Activated naive CD4-positive, alpha-beta T cell treated with anti-CD3 and anti-CD28 coated beads, Interleukin-2, amount 50 U/mL, for 72 hours (primary cell): ENCODE measurements at places on chromosomes 1 and 21.

DNA sequence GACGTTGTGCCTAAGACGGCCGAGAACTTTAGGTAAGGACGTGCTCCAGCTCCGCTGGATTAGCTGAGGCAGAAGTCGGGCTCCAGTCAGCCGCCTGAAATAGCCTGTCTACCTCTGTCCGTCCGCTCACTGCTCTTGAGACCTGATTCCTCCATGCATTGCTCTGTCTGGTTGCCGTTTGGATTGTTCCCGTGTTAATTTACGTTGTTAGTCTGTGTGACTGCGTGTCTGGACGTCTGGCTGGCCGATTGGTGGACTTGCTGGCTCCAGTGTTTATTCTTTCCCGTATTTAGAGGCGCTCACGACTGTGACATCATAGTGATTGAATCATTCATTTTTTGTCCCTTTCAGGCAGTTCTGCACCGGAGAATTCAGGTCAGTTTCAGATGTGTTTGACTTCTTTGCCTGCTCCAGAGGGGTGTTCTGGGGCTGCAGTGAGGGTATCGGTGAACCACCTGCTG is 684 bp downstream of the PPIH start:
- no peak for DNase-seq

GRCh38 chr1:117795190-117795589 is 134.2 kb downstream of the GDAP2 start:
- DNase-seq, result no peak

DNA sequence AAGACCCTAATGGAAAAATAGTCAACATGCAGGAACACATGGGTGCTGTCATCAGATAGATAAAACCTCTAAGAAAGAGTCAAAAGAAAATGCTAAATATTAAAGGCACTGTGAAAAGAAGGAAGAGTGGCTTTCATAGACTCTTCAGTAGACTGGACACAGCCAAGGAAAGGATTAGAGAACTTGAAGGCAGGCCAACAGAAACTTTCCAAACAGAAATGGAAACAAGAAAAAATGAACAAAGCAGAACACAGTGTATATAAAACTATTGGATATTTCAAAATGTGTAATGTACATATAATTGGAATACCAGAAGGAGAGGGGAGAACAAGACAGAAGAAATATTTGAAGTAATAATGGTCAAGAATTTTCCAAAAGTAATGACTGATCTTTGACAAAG is 431.9 kb downstream of the MATN1 start:
- DNase-seq, result no peak

DNA sequence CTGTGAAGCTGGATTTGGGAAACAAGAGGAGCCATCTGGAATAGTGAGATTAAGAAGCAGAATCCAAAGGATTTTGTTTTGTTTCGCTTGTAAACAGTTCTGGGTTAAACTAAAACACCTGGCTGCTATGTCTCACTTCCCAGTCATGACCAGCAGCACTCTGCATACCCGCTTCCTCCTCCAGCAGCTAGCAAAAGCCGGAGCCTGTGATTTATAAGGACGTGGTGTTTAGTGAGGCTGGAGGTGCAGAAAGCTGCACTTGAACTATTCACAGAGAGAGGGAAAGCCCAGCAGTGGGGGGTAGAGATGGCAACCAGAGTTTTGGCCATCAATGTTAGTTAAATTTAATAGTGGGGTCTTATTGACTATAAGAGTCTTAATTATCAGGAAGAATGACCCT is 240.2 kb downstream of the AJAP1 start:
- DNase-seq, result no peak

GRCh38 chr1:71930511-71930910 is 351.8 kb downstream of the NEGR1 start:
- DNase-seq, result no peak

GRCh38 chr1:156717351-156717750 is 10.9 kb upstream of the METTL25B start:
- DNase-seq, result no peak

GRCh38 chr1:230393722-230394121 is 32.4 kb downstream of the PGBD5 start:
- DNase-seq, result no peak

DNA sequence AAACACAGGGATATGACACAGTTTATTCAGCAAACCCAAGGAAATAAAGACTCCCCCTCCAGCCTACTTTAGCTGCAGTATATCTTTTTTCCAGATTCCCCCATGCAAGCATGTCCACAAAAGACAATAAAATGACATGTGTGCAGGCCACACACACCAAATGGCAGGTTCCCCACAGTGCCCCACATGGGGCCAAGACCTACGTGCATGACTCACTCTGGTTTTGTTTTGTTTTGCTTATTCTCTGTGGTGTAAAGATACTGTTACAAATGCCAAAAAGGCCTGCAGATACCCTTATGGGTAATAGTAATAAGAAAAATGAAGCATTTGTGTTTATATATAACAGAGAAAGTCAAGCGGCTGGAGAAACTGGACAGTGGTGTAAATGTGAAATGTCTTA is 71.6 kb downstream of the RD3 start:
- no peak for DNase-seq

- DNase-seq, result no peak
Measured at GRCh38 chr1:89962742-89963075, 32.2 kb upstream of the ZNF326 start.
